ENCODE measurements at places on chromosomes 3 and 15.
A peak's percentile ranks its signal among the peaks of the same experiment; 100 is the strongest.

DNA sequence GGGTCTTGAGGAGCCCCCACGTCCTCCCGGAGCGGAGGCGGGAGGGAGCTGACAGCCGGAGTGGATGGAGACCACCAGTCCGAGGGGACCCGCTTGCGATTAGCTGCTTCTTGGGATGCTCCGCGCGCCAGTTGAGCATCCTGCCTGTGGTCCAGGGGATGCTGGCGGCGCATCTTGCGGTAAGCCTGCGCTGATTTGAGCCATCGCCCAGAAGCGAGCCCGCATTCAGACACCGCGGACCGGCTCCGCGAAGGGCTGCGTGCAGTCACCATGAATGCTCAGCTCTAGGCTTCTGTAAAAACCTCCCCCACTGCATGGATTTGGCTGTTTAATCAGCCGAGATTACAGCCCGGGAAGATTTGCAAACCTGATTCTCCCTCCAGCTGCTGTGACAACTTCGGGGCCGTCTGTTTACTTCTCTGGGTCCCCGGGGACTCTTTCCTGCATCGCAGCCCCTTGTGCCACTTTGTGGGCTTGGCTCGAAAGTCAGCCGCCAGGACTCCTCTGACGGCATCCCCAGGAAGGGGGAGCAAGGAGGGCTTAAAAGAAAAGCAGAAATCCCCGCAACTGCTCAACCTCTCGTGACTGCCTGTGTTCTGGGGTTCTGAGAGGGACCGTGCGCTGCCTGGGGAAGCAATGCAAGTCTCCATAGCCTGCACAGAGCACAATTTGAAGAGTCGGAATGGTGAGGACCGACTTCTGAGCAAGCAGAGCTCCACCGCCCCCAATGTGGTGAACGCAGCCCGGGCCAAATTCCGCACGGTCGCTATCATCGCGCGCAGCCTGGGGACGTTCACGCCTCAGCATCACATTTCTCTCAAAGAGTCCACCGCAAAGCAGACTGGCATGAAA is 171.1 kb downstream of the KCNAB1 start:
- peak; percentile 28 for DNase-seq

GRCh38 chr3:118973050-118973449 is 61.6 kb downstream of the IGSF11 start:
- DNase-seq, result no peak

DNA sequence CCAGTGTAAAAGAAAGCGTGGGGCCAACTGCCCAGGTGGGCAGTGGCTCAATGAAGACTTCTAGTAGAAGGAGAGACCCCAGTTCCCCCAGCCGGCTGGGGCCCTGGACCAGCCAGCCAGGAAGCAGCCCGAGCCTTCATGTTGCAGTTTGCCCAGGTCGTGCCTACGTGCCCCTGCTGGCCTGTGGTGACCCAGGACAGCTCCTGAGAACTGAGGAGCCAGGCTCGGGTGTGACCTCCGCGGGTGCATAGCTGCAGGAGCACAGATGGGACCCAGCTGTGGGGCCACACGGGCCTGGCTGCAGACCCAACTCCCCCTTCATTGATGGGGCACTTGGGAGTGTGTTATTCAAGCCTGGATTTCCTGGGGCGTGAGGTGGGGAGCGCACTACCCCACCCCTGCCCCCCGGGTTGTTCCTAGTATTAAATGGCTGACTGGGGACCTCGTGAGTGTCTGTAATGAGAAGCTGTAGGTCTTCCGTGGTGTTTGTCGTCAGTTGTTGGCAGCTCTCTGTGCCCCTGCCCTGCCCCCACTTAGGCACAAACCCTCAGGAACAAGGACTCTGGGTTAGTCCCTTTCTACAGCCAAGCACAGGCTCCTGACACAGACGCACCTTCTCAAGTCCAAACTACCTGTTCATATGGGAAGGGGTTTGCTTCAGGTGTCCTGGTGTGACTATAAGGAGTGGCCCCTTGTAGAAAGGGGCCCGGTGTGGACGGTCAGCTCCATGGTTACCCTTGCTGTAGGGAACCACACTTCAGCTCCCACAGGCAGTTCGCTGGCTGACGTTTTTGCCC is 39.1 kb downstream of the IDH2 start:
- no peak for DNase-seq

GRCh38 chr15:82130248-82130647 is 84.4 kb upstream of the MEX3B start:
- no peak for DNase-seq

DNA sequence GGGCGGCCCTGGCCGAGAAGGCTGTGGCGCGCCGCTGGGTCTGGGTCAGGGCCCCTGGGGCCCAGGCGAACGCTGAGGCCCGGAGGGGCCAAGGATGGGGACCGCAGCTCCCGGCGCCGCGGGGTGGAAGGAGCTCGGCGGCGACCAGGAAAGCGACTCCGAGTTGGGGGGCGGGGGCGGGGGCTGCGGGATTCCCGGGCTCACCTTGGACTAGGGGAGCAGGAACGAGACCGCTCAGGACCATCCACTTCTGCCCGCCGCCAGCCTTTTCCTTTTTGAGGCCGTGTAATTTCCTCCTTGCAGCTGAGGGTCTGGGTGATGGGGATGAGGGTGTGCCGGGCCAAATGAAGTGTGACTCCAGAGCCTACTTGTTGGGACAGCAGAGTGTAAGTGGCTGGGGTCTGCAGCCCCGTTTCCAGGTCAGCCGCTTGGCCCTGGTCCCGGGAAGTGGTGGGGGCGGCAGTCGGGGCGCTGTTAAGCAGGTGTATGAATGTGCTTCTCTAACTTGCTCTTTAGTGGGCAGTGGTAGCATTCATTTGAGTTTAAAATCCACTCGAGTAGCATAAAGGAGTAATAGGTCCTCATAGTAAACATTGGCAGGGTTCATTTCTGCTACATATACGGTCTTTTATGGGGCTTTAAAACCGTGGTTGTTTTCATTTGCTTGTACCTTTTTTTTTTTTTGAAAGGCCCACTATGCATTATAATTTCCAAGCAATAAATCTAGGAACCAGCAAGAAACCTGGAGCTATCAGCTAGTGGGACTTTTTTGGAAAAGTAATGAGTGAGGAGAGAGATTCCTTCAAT is 717 bp downstream of the PXK start:
- DNase-seq, result peak; percentile 29

GRCh38 chr3:69749461-69749860 is 10.2 kb downstream of the MITF start:
- no peak for DNase-seq

DNA sequence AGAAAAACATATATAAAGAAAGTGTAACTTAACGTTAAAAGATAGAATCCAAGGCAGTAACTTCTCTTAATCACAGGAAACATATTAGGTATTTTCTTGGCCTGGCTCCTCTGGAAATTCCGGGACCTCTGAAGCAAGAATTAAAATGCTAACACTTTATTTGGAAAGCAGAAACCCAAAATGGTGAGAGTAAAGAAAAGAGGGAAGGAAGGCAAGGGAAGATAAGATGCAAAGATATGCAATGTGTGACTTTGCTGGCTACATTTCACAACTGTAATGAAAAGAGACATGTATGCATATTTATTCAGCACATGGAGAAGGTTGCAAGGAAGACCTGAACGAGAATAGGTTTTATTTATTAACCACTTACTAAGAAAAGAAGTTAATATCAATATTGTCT is 372.5 kb downstream of the TBL1XR1 start:
- DNase-seq, result no peak

DNA sequence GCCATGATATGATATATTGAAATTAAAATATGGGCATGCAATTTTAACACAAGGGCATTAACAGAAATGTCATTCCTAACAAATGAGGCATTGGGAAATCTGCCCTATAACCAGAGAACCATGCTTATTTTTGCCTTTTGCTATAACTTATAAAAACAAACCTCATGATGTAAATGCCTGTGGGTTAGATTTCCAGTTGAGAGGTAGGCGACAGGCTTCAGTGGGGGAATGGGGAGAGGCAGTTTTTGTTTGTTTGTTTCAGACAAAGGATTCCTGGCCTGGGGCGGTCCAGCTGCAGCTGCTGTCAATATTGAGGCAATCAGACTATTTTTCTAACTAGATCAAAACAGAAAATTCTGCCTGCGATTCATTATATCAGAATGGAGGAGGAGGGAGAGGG is 490.4 kb upstream of the CFAP20DC start:
- DNase-seq, result no peak

GRCh38 chr3:184659797-184660301 is 52.0 kb downstream of the MAGEF1 start:
- DNase-seq, result no peak
